Right renal pelvis (tissue), 4 donors: ENCODE measurements at places on chromosomes 6 and 20. TPM values are rescaled to one million over a fixed set of nuclear protein-coding genes. Genes with fewer than 3 reads are reported as not detected.

DNA sequence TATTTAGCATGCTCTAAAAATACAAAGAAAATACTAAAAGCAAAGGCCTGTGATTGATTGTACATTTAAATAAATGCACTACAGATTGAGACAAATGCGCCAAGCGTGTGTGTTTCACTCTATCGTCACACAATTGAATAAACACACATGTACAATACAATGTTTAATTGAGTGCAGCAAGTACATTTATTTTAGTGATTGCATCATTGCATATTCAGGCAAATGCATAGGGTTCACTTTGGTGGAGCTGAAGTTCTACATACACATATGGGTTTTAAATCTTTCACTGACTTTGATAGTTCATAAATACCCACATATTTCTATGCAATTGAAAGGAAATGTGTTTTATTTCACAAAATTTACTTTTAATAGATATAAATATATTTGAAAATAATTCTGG lies 750.6 kb upstream of the MMS22L start:
- DNase-seq = no peak

DNA sequence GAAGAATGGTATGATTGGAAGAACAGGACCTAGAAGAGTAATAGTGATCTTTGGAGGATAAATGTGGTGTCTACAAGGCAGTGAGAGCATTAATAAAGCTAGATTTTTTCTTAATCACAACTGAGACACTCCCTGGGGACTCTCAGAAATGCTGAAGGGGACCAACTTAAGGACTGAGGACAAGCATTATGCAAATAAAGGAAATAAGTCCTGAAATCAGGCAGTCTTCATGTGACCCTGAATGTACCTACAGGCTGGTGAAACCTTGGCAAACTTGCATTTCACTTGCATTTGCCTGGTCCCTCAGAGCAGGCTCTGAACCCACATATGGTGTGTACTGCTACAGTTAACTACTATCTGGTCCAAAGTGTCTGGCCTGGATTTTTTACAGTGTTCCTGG lies 19.3 kb upstream of the TTK start:
- DNase-seq = no peak

DNA sequence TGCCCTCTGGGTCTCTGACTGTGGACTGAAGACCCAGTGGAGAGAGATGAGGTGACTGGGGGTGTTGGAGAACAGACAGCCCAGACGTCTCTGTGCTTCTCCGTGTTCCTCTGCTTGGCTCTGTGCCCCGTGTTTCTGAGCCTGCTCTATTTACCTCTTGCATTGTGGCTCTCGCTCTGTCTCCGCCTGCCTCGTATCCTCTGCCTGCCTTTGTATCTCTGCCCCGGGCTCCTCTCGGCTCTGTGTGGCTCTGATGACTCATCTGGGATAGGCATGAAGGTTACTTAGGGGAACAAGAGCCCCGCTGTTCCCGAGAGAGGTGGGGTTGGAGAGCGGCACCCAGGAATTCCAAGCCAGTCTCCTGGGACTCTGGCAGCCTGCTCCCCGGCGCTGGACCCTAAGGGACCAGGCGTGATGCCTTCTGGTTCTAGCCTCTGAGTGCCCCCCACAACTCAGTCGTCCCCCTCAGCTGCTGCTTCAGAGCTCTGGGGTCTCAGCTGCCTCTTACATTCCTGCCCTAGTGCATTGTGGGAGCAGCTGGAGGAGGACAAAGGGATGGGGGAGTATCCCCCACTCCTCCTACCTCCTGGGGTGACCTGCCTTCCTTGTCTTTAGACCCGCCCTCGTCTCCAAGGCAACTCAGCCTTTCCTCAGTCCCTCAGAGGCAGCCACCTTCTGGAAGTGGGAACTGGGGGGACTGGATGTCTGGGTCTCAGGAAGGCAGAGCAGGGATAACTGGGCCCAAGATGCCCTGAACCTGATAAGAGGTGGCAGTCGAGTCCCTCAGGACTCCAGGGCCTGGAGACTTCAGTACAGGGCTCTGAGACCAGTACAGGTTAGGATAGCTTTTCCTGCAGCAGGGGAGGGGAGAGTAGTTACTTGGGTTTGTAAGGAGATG lies 1.9 kb downstream of the DDR1 start:
- DNase-seq = no peak

DNA sequence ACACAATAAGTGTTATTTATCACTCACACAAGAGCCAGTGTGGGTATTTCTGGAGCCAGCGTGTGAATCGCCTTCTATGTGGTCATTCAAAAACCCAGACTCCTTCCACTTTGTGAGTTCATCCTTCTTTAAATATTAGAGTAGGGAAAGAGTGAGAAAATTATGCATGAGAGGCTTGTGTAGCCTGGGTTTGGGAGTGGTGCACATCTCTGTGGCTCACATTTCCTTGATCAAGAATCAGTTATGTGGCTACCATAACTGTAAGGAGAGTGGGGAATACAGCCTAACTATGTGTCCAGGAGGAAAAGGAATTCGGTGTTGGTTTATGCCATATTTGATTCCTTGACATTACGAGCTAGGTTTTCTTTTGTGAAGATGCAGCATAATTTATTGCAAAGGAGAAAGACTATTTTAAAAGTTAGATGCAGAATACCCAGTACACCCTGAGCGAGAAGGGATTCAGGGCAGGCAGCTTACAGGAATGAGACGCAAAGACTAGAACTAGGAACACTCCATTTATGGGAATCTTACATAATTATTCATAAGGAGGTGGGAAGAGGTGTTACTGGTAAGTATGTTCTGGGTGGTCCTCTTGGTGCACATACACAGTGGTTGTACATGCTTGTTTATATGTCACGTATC lies 638.5 kb downstream of the COL12A1 start:
- DNase-seq = no peak

DNA sequence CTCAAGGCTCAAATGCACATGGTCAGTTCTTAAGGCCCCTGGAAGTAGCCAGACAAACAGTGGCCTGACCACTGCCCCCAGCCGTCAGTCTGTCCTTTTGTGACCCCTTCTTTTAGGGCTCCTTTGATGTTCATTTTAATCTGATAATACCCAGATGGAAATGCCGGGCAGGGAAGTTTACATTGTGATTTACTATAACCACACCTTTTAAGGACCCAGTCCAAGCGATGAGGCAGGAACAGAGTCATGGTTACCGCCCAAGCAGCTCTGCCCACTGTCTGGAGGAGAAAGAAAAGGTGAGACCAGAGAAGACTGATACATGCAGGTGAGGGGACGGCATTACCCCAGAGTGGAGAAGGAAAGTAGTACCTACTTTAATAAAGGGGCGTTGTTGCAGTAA lies 110.6 kb downstream of the PLEKHG1 start:
- no peak for DNase-seq

DNA sequence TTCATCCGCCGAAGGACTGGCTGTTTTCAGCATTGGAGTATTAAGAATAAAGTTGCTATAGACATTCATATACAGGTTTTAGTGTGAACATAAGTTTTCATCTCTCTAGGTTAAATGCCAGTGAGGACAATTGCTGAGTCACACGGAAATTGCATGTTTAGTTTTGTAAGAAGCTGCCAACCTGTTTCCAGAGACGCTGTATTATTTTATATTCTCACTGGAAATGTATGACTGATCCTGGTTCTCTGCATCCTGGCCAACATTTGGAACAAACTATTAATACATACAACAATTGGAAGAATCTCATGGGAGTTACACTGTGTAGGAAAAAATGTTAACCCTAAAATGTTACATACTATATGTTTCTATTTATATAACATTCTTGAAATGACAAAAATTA lies 16.7 kb upstream of the TGM6 start:
- DNase-seq = no peak

DNA sequence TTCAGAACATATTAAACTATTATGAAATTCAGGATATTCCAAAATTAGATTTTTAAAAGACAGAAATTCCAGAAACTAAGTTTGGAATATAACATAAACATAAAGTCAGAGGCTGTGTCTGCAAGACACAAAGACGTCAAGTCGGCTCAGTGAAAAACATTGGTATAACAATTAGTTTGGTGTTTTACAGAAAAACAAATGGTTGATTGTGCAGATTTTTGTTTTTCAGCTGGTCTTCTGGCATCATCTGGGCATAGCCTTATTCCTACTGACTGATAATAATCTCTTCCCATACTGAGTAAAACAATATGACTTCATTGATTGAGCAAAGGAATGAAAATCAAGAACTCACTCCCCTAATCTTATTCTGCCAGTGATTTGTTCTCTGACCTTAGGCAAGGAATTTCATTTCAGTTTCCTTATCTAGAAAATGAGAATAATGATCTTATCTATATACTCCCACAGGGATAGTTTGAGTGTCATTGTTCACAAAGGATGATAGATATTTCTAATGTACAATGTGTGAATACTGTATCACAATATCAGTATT lies 84.3 kb downstream of the FRK start:
- no peak for DNase-seq

DNA sequence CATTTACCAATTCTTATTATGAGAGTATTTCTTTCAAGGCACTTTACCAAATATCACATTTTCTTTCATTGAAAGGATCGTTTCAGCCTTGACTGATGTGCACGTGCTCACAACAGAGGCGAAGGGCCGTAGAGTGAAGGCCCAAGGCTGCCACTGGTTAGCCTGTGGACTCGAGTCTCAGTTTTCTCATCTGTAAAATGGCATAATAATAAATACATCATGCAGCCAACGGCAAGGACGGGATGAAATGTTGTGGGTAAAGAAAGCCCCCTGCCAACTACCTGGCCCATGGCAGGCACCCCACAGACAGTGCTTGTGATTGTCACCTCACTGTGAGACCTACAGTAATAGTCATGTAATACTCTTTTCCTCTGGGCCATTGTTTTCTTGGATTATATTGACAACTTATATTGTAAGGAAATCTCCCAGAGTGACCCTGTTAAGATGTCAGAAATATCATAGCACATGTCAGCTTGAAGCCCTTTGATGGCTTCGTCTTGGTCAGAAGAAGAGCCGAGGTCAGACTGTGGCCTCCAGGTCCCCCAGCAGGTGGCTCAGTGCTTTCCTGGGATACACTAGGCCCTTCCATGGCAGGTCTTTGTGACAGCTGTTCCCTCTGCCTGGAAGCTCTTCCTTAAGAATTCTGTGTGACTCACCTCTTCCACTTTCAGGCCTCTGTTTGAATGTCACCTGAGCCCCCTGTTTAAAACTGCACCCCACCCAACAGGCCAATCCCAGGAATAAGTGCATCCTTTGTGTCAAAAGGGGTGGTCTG lies 36.3 kb downstream of the FAM50B start:
- DNase-seq = no peak

GRCh38 chr6:70072540-70073179 lies 206.3 kb downstream of the COL19A1 start:
- no peak for DNase-seq

GRCh38 chr6:37507690-37508421 lies 8.2 kb upstream of the CCDC167 start:
- DNase-seq = no peak

- DNase-seq = no peak
These were observed 594.6 kb downstream of the COL12A1 start for GRCh38 chr6:74611220-74611619.

DNA sequence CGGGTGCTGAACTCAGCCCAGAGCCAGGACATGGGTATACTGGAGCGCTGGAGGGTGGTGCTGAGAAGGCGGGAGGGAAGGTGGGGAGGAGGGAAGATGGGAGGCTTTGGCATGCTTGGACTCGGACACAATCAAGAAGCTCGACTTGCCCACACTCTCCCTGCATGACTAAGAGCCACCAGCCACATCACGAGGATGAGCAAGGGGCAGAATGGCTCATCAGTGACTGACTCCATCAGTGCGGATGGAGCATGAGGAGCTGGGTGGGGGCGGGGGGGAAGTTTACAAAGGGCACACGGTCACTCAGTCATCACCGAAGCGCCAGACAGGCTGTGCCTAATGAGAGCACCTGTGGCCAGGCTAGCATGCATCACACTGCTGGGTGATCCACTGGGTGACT lies 222.8 kb downstream of the KIF16B start:
- DNase-seq = no peak

DNA sequence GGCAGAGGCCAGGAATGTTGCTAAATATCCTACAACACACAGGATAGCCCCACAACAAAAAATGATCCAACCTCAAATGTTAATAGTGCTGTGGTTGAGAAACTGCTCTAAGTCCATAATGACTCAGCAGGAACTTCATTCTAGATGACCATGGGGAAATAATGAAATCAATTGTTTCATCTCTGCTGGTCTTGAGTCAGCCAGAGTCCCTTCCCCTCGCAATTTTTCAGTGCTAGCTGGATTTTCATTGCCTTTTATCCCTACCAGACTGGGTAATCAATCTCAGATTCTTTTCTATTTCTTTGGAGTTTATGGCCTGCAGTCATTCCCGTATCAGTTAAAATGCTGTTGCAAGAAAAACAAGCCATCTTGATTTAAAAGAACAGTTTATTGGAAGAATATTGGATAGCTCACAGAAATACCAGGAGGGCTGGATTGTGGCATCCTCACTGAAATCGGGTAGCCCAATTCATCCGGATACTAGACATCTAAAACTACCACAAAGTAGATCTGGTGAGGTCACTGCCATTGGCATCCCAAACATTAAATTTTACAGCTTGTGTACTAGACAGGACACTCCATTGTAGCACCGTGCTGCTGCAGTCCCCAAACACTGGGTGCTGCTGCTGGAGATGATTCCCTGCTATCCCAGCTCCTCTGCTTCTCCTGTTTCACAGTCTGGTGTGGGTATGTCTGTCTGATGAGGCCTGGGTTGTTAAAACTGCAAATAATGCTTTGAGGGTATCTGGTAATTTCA lies 30.3 kb upstream of the POPDC3 start:
- no peak for DNase-seq

DNA sequence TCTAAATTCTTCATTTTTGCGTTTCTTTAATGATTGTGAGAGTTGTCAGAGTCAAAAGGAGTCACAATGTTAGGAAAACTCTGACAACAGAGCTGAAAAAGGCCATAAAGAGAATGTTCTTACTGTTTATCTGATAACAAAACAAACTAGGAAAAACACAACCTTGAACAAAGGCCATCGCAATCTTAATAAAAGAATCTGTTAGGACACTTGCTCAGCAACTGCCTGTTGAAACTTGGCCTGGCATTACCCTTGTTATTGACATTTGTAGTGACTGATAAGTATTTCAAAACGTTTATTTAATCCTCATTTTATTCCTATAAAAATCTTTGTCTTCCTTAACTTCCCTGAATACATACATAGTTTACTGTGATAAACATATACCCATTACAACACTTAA lies 15.7 kb downstream of the GSTA1 start:
- no peak for DNase-seq

GRCh38 chr20:41631826-41632225 lies 13.6 kb upstream of the CHD6 start:
- DNase-seq = no peak

GRCh38 chr6:109477725-109478124 lies 5.3 kb downstream of the ZBTB24 start:
- no peak for DNase-seq

DNA sequence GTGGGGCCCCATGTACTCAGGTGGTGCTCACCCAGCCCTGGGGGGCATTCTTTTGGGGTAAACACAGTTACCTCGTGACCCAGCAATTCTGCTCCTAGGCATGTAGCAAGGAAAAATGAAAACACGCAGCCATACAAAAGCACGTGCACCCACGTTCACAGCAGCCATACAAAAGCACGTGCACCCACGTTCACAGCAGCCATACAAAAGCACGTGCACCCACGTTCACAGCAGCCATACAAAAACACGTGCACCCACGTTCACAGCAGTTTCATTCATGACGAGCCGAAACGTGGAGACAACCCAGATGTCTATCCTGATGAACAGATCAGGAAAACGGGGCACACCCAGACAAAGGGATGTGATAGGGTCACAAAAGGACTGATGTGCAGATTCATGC lies 57.1 kb downstream of the YTHDF1 start:
- no peak for DNase-seq

The FAM83B gene
- polyA plus RNA-seq = 10.0 TPM

The FABP7 gene
- 0.21 TPM for polyA plus RNA-seq

The TNFAIP3 gene
- 9.1 TPM for polyA plus RNA-seq

The RGS19 gene
- polyA plus RNA-seq = 5.8 TPM
